ENCODE measurements at places on chromosomes 6 and 20.

DNA sequence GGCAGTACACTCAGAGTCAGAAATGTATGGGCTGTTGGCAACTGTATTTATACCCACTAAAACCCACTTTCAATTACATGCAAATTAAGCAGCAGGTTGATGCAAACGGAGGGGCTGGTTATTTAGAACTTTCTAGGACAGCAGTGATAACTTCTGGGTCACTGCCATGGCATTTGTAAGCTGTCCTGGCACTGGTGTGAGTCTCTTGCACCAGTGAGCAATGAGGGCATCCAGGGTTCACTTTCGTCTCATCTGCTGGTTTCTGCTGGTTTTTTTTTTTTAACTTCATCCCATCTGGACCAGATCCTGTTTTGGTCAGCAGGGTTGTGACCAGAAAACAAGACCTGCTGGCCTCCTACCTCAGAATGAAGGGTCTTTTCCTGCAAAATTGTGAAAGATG is 49.2 kb downstream of the CDH26 start:
- DNase-seq, result no peak

- DNase-seq, result no peak
Observed at GRCh38 chr6:127762284-127762683, 138.6 kb downstream of the THEMIS start.

DNA sequence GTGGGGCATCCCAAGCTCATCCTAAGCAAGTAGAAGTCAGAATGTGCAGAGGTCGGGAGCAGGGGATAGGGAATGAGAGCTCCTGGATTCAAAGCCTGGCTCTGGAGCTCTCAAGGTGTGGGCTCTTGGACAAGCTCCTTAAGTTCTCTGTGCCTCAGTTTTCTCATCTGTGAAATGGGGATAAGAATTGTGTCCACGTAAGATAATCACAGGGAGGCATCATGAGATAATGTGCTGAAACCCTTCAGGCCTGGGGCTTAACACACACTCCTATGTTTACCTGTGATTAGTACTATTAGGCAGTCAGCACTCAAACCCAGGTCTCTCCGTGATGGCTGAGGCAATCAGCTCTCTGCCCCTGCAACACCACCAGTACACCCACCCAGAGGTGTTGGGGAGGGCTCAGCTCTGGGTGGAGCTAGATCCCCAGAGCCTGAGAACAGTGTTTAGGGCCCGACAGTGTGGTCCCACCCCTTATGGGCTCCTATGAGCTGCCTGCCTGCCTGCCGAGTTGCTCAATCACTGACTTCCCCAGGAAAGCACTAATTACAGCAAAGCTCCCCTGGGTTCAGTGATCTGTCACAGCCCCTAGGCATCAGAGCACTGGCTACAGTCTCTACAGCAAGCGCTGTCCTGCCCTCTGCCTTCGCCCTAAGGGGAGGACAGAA is 6.3 kb upstream of the SIRPA start:
- no peak for DNase-seq

DNA sequence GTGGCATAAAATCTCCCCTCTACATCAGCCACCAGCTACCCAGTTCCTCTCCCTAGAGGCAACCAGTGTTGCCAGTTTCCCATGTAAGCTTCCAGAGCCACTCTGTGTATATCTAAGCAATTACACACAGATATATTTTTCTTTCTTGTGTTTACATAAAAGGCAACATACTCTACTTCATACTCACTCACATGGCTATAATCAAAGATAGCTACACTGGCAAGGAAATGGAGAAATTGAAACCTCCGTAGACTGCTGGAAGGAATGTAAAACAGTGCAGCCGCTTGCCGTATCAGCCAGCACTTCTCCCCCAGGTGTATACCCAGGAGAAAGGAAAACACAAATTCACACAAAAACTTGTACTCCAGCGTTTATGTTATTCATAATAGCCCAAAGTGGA is 38.5 kb upstream of the NELFCD start:
- no peak for DNase-seq

- no peak for DNase-seq
Observed at GRCh38 chr6:118509009-118509617, 39.0 kb upstream of the PLN start.

DNA sequence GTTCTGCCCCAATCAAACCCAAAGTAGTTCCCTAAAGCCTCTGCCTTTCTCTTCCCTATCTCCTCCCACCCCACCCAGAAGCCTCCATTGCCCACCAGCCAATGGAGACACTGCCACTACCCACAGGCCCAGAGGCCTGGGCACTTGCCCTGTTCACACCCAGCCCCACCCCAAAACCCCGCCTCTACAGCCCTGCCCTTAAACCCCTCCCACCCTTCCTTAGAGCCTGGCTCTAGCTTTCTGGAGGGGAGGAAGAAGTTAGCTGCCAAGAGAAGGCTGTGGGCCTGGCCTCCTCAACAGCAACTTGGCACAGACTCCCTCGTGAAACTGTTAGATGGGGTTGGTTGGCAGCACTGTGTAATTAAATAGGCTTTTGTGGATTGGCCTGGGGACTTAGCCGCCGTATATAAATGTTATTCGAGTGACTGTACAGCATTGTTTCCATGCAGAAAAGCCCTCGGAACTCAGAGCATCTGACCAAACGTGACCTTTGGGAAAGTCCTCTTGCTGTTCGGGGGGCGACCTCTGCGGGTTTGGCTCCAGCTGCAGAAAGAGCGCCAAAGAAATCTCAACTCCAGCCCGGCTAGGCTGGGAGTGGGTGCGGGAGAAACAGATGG is 31.4 kb downstream of the COL11A2 start:
- no peak for DNase-seq

GRCh38 chr6:47759364-47759763 is 22.5 kb upstream of the OPN5 start:
- no peak for DNase-seq

DNA sequence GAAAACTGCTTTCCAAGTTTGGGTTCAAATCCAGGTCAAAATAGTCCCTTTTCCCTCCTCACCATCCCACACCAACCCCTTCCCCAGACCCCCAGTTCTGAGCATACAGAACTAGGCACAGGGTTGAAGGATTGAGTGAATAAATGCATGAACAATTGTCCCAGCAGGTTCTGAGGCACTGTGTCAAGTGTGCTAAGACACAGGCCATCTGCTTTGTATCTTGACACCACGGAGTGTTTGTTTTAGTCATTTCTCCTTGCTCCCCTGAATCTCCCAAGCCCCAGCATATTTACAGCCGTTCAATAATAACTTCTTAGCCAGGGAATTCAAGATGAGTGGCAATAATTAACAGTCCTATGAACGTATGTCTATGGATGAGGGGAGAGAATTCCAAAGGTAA is 102.8 kb upstream of the JARID2 start:
- DNase-seq, result no peak

DNA sequence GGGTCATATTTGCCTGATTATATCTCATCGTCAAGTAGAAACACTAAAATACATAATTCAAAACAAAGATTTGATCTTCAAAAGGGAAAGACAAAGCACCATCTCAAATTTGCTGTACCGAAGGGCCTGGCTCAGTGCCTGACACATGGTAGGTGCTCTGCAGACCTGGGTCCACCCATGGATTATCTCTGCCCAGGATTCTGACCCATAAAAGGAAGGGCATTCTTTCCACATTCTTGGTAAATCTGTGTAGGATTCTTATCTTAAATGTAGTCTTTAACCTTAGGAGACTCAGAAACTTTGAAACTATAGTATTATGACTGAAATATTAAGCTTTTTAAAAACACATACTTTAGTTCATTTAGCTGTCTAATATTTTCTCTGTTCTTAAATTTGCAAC is 274.1 kb upstream of the FLRT3 start:
- no peak for DNase-seq

GRCh38 chr6:88165844-88166492 is at the start of gene CNR1:
Gene CNR1, minus strand, starts transcription at chr6:88166347. Its CDS starts 21,073 bp downstream, at chr6:88145274.
- no peak for DNase-seq

GRCh38 chr6:110400208-110400607 is 15.2 kb downstream of the DDO start:
- DNase-seq, result no peak

- DNase-seq, result peak; percentile 45
Observed at GRCh38 chr6:32047855-32048766, 9.9 kb downstream of the CYP21A2 start.

DNA sequence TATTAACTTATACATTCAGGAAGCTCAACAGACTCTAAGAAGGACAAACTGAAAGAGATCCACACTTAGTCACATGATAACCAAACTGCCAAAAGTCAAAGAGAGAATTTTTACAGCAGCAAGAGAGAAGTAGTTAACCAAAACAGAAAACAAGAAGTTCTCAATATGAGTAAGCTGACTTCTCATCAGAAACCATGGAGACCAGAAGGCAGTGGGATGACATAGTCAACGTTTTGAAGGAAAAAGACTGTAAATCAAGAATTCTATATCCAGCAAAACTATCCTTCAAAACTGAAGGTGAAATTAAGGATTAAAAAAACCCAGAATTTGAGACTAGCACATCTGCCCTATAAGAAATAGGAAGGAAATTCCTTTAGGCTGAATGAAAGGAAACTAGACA is 60.4 kb downstream of the COL19A1 start:
- no peak for DNase-seq

GRCh38 chr6:66985816-66986215 is 1278.8 kb upstream of the EYS start:
- no peak for DNase-seq

DNA sequence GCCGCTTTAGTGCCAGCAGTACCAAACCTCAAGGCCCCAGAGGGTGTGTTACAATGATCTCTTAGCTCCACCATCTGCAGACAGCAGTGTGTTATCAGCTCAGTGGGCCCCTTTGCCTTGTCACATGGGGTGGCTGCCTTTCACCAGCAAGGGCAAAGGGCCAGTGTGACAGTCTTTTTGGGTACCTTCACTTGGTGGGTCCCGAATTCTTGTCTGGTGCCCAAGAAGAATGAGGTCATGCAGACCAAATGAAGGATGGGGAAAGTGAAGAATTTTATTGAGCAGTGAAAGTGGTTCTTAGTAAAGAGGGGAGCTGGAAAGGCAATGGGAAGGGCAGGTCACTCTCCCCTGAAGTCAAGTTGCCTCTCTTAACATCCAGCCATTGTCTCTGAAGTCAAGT is 2.9 kb upstream of the SMIM28 start:
- no peak for DNase-seq

- no peak for DNase-seq
Observed at GRCh38 chr6:132506461-132506860, 6.5 kb downstream of the STX7 start.

DNA sequence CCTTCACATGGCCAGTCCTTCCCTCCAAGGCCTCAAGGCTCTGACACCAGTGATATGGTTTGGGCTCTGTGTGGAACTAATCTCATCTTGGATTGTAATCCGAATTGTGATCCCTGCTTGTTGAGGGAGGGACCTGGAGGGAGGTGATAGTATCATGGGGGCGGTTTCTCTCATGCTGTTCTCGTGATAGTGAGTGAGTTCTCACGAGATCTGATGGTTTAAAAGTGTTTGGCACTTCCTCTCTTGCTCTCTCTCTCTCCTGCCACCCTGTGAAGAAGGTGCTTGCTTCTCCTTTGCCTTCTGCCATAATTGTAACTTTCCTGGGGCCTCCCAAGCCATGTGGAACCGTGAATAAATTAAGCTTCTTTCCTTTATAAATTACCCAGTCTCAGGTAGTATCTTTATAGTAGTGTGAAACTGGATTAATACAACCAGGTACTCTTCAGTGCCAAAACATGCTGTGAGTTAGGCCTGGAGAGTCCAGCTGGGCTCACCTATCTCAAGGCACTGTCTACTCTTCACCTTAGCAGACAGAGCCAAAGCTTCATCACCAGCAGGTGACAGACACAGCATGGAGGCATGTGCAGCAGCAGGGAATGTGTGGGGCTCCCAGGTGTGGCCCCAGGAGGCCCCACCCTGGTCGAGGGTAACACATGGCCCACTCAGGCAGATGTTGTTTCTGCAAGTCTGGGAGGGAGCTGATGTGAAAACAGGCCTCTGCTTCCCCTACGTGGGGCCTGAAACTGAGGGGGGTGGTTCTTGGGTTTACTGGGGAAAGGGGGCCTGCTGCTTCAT is 97.5 kb upstream of the CDYL start:
- no peak for DNase-seq

- no peak for DNase-seq
Observed at GRCh38 chr6:46745973-46746372, 760 bp upstream of the ANKRD66 start.

- DNase-seq, result no peak
Observed at GRCh38 chr6:56820060-56820459, 134.8 kb upstream of the BEND6 start.

DNA sequence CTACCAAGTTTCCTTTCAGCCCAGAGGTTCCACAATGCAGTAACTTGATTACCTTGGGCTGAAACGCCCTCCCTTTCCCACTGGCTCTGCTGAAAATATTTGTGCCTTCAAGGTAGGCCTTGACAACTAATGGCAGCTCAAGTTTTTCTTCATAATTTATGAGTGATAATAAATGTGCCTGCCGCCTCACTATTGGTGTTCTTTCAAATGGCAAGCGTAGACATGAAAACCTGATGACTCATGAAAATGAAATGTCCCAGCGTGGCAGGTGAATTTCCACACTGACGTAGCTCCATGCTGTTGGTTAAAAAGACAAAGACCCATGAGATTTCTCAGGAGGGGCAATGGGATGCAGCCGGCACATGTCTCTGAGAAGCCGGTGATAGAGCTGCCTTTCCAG is 107.2 kb upstream of the GGTLC1 start:
- DNase-seq, result no peak

- DNase-seq, result no peak
Observed at GRCh38 chr6:44304282-44305199, 8.6 kb downstream of the AARS2 start.

GRCh38 chr20:50724112-50724725 is 7.2 kb upstream of the PARD6B start:
- DNase-seq, result no peak

GRCh38 chr6:110778333-110778732 is 36.9 kb downstream of the CDK19 start:
- no peak for DNase-seq

- DNase-seq, result no peak
Observed at GRCh38 chr6:128252341-128253176, 267.8 kb downstream of the PTPRK start.

GRCh38 chr6:129704708-129705107 is 5.3 kb downstream of the ARHGAP18 start:
- DNase-seq, result no peak

- no peak for DNase-seq
Observed at GRCh38 chr20:44069203-44070011, 117.6 kb downstream of the JPH2 start.

DNA sequence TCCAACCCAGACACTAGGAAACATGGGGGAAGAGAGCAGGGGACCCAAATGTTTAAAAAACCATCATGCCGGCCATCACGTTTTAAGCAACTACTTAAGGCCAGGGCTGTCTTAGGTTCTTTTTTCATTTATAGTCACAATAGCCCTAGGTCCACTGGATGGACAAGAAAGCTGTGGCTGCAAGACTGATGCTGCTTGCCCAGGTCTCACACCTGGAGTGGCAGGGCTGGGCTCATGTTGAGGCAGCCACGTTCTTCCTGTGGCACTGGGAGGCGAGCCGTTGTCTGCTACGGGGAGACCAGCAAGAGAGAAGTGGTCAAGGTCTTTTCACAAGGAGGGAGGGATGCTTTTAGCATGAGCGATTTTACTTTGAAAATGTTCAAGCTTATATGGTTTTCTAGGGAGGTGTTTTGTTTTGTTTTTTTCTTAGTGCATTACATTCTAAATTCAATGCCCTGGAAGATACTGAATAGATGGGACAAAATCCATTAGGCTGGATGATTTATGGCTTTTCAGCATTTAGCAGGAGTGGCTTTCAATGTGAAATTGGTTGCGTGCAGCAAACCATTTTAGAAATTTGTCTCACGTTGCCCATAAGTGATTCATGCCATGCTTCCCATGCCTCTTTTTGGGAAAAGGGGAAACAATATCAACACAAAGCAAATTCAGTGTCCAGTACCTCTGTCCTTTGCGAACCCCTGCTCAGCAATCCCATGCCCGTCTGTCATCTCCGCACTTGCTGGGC is 106.6 kb upstream of the SNX9 start:
- no peak for DNase-seq

Data from iPS DF 19.7 (cell line).